Stimulated activated CD8-positive, alpha-beta memory T cell treated with anti-CD3 and anti-CD28 coated beads, Interleukin-4, amount 100 ng/mL, for 1 hour (primary cell): ENCODE measurements at places on chromosomes 5 and 9.

DNA sequence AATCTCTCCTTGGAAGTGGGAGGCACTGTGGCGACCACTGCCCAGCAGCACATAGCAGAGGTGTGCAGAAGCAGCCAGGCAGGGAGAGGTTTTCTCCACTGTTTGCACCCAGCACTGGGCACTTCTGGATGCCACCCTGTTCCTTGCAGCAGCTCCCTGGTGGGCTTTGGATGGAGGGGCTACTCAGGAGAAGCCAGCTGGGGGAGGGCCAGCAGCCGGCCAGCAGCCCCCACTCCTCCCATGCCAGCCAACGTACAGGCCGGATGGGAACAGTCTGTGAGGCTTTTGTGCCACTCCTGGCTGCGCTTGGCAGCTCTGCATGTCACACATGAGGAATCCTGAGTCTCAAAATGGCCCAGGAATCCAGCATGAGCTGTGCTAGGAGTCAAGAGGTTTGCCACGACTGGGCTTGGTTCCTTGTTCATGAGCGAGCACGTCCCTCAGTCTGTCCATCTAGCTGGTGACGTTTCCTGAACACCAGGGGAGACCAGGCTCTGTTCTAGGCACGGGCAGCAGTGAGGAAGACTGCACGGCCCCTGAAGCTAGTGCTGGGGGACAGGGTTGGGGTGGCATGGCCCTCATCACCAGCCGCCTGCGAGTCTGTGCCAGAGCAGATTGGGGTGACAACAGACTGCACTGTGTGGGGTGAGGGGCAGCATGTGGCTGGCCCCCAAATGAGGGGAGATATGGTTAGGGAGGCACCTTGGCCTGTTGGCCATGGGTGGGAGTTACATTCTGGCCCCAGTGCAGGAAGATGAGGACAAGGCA is 10.1 kb downstream of the PHF2 start:
- DNase-seq, result no peak

DNA sequence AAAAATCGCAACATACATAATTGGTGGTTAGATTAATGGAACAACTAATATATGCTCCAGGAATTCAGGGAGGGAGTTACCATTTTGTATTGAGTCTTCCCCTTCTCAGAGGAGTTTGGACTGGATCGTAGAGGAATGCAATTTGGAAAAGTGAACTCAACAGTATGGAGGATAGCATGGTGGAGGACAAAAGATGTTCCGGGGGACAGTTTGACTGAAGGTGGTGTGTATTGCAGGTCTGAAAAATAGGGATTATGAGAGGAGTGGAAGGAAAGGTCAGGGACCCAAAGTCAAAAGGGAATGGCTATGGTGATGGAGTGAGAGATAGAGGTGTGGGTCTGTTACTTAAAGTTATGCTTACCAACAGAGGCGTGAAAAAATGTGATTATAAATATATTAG is 1.5 kb downstream of the DNAJC21 start:
- DNase-seq, result no peak

DNA sequence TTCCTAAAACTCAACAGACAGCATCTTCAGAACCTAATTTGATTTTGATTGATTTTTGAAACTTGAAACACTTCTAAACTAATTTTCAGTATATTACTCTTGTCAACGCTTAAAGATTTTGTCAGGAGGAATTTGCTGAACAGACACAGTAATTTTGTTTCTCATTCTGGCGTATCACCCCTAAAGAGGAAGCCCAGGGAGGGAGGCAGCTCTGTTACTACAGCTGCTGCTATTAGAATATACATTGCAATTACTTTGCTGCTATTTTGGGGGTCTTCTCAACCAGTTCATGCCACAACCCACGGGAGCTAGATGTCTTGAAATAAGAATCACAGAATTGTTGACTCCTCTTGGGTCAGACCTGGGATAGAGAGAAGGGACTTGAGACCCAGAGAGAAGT is 122.6 kb downstream of the TLR4 start:
- no peak for DNase-seq

GRCh38 chr9:99677281-99677680 is 144.4 kb upstream of the NR4A3 start:
- no peak for DNase-seq

DNA sequence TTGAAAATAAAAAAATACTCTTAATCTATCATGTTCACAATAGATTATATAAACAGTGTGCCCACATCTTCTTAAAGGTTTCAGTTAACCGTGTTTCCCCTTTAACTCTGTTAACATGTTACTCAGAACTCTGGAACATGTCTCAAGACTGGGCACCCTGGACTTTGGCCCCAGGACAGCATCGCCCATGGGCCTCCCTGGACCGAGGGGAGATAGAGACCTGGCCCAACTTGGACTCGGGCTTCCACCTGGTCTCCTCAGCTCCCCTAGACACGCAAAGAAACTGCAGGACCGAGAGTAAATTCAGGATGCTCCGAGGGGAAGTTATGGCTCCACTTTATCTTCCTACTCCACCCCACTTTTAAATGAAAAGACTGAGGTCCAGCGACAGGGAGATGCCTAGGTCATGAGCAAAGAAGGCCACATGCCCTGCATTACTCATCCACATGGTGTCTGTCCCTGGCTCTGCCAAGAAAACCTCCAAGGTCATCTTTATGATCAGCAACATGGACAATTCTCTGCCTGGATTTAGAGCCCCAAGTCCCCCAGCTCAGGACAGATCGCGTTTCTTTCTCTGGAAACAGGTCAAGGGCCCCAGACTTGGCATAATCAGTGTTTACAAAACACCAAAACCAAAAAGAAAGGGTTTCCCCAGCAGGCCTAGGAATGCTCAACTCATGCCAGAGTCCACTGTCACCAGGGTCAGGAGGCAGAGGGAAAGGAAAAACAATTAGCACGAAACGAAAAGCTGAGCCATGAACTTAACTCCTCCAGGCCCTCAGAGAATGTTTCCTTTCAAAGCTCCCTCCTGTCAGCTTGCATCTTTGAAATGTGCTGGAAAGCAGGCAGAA is 17.4 kb downstream of the GPX3 start:
- no peak for DNase-seq

- DNase-seq, result no peak
These were observed 121.3 kb upstream of the ICE1 start for GRCh38 chr5:5301176-5301575.

GRCh38 chr9:3793971-3794383 is 268.2 kb upstream of the RFX3 start:
- no peak for DNase-seq

- no peak for DNase-seq
These were observed 750 bp downstream of the DNM1 start for GRCh38 chr9:128203707-128204551.

- DNase-seq, result no peak
These were observed 41.9 kb downstream of the TNFAIP8 start for GRCh38 chr5:119397518-119398380.

DNA sequence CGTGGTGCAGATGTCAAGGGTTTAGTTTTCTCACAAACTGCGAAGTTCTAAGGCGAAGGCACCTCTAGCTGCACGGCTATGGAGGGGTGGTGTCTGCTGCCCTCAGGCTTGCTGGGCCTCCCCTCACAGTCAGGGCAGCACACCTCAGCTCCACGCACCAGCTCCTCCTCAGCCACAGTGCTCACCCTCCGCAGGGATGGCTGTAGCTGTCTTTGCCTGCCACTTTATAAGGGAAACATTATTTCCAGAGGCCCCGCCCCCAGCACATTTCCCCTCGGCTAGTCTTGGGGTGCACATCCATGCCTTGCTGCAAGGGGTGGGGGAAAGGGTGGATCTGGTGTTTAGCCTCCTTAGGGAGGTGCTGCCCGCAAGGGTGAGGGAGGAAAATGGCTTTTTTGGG is 154.6 kb downstream of the TRIO start:
- no peak for DNase-seq

DNA sequence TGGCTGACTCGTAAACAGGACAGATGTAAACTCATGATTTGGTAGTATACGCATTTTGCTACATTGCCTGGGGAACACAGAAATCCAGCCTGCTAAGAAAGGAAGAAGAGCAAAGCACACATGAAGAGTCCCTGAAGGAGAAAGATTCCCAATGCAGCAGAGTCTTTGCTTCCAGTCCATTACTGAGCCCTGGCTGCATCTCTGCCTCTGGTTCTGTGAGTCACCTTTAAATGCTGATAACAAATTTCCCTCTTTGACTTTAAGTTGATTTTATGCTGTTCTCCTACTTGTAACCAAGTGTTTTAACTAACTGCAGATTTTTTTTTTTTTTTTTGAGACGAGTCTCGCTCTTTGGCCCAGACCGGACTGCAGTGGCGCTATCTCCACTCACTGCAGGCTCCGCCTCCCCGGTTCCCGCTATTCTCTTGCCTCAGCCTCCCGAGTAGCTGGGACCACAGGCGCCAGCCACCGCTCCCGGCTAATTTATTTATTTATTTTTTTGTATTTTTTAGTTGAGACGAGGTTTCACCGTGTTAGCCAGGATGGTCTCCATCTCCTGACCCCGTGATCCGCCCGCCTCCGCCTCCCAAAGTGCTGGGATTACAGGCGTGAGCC is 8.5 kb upstream of the PRXL2C start:
- no peak for DNase-seq
